ENCODE measurements at places on chromosomes 3 and 15.
A peak's percentile ranks its signal among the peaks of the same experiment; 100 is the strongest.

GRCh38 chr3:120093911-120094775 lies at the start of gene GSK3B:
Gene GSK3B (minus strand): TSS chr3:120094447. CDS start chr3:120093434, 1,013 bp downstream.
- DNase-seq: peak; percentile 94

DNA sequence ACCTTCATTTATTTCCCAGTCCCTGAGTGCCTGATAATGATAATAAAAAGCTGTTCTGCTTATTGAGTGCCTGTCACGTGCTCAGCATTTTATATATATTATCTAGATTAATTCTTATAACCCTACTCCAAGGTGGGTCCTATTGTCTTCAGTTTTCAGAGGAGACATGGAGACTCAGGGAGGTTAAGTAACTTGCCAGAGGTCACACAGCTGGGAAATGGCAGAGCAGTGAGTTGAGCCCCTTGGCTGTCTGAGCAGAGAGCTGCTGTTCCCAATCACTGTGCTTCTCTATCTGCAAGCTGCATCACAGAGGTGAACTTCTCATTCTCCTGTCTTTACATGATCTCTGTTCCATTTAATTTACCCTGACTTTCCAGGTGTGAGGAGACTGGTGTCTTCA lies 32.3 kb upstream of the MRPS22 start:
- DNase-seq: no peak

- no peak for DNase-seq
Measured at GRCh38 chr3:13851997-13852637, 27.8 kb downstream of the WNT7A start.

DNA sequence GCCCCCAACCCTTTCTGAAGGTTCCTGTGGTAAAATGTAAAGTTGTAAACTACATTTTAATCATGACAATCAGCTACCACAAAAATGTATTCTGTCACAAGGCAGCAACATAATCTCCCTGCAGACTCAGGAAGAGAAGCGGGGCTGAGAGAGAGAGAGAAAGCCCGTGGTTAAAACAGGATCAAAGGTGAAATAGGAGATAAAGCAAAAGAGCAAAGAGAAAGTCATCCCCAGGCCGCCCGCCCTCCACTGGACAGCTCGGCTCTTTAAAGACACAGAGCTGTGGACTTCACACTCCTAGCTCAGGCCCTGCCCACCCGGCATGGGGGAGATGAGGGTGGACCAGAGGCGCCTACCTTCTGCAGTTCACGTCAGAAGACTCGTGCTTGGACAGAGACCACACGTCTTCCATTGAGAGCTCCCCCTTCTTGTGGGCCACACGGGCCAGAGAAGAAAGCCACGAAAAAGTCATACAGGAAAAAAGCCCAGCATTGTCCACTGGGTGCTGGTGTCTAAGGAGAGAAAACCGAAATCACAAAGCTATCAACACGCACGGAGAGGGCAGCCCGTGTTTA lies 29.4 kb downstream of the ABCC5 start:
- DNase-seq: no peak

GRCh38 chr3:197003461-197004385 lies 25.9 kb downstream of the MELTF start:
- DNase-seq: no peak

DNA sequence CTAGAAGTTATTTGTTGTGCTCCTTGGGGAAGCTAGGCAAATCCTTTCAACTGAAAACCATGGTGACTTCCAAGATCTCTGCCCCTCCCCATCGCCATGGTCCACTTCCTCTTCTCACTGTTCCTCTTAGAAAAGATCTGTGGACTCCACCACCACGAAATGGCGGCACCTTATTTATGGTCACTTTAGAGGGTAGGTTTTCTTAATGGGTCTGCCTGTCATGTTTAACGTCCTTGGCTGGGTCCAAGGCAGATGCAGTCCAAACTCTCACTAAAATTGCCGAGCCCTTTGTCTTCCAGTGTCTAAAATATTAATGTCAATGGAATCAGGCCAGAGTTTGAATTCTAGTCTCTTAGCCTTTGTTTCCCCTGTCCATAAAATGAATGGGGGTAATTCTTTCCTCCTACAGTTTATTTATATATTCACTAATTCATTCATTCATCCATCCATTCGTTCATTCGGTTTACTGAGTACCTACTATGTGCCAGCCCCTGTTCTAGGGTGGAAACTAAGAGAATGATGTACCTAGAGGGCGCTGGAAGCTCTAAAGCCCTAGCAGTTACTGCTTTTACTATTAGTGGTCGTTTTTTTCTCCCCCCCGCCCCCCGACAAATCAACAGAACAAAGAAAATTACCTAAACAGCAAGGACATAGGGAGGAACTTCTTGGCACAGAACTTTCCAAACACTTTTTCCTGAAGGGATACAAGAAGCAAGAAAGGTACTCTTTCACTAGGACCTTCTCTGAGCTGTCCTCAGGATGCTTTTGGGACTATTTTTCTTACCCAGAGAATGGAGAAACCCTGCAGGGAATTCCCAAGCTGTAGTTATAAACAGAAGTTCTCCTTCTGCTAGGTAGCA lies 657 bp downstream of the PATL2 start:
- DNase-seq: no peak

DNA sequence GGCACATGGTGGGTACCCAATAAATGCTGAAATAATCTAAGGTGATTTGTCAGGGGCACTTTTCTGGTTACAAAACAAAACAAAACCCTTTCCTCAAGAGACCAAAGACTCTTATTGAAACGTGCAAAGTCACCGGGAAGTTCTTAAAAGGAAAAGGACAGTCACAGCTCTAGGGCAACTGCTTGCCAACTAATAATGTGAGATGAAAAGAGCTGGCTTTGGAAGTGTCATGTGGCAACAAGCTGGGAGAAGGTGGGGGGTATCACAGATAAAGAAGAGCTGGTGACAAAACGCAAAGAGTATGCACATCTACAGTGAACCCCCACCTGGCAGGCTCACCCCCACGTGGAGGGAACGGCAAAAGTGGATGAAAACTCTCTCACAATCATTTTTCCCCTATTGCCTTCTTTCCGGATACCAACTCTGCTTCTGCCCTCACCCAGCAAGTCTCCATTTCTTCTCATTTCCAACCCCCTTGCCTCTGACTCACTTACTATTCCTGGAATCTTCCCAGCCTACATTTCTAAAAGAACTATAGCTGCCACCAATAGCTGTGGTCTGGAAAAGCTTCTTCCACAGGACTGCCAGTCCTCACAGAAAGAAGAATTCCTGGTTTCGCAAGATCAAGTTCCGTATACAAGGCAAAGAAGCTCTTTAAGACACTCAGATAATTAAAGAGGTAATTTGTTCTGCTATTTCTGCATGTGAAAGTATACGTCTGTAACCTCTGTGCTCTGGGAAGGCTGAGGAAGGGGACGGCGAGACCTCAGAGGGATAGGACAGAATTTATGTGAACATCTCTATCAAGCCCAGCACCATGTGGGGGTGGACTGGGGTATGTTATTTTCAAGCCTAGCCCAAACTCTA lies 21.8 kb upstream of the ANPEP start:
- DNase-seq: no peak

- no peak for DNase-seq
Measured at GRCh38 chr3:54213907-54214306, 91.6 kb downstream of the CACNA2D3 start.

DNA sequence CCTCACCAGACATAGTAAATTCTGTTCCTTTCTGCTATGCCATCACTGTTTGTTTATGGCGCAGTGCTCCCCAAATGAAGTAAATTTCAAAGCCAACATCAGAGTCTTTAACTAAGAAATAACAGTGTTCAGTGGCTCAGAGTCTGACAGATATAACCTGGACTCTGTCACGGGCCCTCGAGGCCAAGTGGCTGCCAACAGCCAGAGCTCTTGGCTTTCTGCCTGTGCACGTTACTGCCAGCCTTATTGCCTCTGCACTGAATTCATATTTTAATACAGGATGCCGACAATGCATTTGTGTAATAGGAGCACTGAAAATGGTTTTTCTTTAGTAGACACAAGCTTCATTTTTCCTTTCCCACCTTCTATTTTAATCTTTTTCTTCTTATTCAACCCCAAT lies 219.9 kb downstream of the NLGN1 start:
- DNase-seq: no peak

DNA sequence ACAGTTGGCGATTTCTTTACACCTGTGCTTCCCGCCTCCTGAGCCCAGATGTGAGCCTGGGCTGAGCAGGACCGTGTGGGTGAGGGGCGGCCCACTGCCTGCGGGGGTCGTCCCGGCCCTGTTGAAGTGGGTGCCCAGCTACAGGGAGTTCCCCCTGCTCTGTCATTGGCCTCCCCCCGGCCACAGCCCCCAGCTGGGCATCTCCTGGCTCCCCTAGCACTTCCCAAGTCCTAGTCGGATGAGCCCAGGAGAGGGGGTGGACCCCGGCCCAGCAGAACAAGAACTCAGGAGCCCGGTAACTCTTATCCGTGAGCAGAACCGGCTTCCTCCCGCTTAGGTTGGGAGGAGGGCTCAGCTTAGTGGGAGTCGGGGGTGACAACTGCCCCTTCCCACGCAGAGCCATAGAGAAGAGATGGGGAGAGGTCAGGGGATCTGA lies 757 bp downstream of the PAQR5 start:
- no peak for DNase-seq

DNA sequence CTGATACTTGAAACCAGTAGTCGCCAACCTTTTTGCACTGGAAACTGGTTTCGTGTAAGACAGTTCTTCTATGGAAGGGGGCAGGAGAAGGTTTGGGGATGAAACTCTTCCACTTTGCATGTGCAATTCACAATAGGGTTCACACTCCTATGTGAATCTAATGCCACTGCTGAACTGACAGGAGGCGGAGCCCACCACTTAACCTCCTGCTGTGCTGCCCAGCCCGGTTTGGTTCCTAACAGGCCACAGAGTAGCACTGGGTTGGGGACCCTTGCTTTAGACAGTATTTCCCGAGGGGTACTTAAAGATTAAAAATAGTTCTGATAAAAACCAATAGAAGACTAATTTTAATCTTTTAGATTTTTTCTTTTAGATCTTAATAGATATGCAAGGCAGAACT lies 11.1 kb downstream of the TFG start:
- DNase-seq: no peak

- DNase-seq: no peak
Measured at GRCh38 chr3:192915304-192915703, 2.4 kb downstream of the MB21D2 start.

- no peak for DNase-seq
Measured at GRCh38 chr3:69103123-69103522, 18.4 kb downstream of the ARL6IP5 start.

DNA sequence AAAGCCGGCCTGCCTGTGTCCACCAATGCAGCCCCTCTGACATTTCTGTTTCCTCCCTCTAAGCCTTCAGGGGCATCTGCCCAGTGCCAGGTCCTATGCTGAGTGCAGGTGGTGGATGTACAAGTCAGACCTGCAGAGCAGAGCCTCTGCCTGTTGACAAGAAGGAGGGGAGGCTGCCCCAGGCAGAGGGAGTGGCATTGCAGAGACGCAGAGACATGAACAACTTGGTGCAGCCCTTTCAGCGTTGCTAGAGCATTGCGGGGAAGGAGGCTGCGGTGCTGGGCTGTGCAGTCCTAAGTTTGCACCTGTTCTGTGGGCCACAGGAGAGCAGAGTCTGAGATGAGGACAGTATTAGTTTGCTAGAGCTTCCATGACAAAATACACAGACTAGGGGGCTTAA lies 65.2 kb downstream of the LSM3 start:
- DNase-seq: no peak

DNA sequence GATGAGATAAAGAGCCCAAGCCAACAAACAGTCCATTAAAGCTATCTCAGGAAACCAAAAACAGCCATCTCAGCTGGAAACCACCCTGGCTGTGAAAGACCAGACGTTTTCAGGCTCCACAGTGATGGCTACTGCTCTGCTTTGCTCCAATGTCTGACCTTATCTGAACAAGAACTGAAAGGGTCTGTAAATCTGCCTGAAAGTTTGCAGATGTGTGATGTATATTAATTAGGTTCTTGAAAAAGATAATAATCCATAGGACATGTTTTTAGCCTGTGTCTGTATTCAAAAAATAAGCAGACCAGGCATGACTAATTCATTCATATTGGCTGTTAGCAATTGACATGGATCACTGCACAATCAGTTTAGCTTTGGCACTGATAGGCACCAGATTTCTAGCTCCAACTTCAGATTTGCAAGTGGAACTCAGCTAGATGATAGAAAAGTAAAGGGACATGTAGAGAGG lies 611.4 kb upstream of the NAALADL2 start:
- no peak for DNase-seq

DNA sequence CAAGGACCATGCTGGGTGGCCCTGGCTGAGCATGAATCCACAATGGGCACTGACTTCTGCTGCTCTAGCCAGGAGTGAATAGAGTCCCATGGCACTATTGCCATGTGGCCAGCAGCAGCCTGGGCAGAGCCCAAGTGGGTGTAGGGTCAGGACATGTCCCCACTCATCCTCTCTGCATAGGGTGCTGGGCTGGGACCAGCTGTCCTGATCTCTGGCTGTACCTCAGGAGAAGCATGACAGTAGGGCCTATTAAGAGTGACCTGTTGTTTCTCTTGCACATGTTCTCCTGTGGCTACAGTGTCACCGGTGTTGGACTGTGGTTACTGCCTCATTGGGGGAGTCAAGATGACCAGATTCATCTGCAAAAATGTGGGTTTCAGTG lies 46.9 kb downstream of the DLEC1 start:
- DNase-seq: no peak

- no peak for DNase-seq
Measured at GRCh38 chr3:71614426-71614825, 30.9 kb upstream of the FOXP1 start.

- peak; percentile 19 for DNase-seq
Measured at GRCh38 chr3:52983336-52983807, 62.5 kb downstream of the SFMBT1 start.

DNA sequence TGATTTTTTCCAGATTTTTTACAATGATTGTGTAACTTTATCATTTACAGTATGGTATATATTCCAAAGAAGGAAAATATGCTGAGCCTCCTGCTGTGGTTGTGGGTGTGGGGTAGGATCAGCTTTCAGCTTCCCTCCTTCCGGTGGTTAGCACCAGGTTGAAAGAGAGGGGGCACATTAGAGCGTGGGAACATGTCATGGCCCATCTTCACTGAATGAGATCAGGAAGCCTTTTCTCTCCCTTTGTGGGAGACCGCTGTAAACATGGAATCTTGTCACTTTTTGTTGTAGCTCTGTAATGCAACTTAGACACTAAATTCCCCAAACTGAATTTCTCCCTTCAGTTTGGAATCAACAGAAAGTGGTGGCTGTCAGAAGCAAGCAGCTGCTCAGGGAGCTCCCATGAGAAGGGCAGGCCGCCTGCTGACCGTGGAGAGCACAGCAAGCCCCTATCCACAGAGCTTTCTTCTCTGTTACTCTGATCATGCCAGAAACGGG lies 86.7 kb upstream of the LIMD1 start:
- DNase-seq: no peak

- DNase-seq: no peak
Measured at GRCh38 chr3:184325715-184326369, 11.4 kb downstream of the EIF4G1 start.

DNA sequence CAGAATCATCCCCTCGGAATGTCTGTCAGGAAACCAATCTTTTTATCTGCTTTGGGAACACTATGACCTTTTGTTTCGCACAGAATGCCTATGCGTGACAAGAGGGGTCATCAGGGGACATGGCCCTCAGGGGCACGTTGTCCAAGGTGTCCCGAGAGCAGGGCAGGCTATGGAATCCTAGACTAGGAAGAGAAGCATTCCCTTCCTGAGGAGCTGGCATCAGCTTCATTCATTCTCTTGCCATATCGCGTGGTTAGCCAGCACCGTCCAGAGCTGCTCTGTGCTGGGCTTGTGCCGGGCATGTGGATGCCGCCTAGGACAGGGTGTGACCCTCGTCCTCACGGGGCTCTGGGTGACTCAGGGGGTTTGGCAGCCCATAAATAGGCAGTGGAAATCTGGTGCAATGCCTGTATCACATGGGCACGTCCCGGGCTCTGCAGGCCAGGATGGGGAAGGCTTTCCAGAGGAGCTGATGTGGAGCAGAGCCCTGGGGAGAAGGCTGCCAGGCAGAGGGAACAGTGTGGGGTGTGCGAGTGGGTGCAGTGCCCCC lies 117.8 kb downstream of the TMEM266 start:
- no peak for DNase-seq
